ENCODE measurements at places on chromosomes 2 and 18.

- no peak for DNase-seq
Measured at GRCh38 chr2:71882949-71883472, 264.7 kb downstream of the CYP26B1 start.

DNA sequence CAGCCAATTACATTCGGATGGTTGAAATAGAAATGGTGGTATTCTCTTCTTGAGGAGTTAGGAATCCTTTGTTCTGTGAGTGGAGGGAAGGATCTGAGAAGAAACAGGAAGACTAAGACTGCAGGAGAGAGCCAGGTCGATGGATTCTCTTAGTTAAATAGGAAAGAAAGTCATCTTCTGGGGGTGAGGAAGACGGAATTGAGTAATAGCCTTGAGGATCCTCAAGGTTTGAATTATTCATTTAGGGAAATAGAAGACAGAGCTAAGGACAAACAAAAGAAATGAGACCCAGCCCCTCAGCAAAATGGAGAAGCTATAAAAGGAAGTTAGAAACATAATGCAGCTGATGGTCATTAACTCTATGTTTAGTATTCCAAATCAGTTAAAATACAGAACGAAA is 1.8 kb downstream of the LAPTM4A start:
- no peak for DNase-seq

DNA sequence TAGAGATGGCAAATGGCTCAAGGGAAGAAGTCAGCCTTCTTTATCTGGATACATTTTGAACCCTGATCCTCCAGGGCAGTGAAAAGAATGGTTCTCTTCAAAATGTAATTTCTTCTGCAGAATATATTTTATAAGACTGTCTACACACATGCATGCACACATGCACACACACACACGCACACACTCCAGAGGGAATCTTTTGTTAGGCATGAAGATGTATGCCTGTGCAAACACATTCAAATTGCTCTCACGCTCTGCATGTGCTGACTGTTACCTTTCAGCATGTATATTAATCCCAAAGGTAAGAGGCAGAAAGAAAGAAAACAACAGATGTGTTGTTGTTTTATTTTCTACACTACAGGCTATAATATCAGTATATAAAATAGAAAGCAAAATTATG is 43.2 kb downstream of the SLC5A7 start:
- DNase-seq, result no peak

DNA sequence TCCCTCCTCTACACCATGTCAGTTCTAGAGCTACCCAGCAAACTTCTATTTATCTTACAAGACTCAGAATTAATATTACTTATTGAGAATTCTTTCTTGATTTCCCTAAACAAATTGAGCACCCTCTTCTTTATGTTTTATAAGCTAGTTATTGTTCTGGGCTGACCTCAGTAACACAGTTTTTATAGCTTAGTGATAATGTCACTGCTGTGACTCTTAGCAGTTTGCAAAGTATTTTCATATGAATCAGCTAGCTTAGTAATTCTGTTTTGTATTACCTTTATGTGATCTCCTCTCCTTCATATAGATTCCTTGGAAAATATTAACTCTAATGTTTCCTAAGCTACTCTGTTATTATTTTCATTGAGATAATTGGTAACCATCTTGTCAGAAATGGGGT is 114.9 kb downstream of the PMS1 start:
- DNase-seq, result no peak

- no peak for DNase-seq
Measured at GRCh38 chr2:83280391-83280790, 1178.7 kb downstream of the SUCLG1 start.

DNA sequence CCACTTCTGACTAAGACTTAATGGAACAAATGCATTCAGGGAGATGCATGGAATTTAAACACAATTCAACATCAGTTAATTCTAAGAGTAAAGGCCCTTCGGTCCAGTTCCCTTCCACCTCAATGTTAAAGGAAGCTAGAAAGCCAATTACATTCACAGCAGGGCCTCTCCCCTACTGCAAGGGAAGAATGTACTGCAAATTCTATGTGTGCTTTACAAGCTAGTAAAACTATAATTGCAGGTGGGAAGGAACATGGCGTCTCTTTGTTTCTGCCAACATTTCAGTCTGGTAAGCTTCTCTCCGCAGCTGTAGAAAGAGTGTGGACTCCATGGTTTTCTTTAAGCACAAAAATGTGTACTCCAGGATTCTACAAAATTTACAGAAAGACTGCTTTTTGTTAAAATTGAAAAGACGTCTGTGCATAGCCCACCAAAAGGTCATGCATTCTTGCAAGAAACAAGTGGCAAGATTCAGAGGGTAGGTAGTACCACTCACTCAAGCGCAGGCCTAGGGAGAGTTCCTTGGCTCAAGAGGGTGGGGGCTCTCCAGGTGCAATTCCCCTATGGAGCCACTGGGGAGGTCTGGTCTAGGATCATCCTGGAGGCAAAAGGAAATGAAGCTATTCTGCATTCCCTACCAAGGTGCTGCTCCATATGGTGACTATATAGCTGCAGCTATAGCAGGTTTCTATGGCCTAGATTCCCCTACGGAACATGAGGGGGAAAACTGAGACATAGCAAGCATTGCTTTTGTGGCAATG is 127.0 kb upstream of the FZD5 start:
- DNase-seq, result no peak

- DNase-seq, result no peak
Measured at GRCh38 chr2:59968441-59968840, 585.0 kb downstream of the BCL11A start.

GRCh38 chr2:217356781-217357180 is 496.9 kb upstream of the TNP1 start:
- DNase-seq, result no peak

GRCh38 chr2:223300326-223300725 is 248.3 kb downstream of the KCNE4 start:
- DNase-seq, result no peak

- peak; percentile 36 for DNase-seq
Measured at GRCh38 chr2:217440000-217440399, 562.8 kb downstream of the TNS1 start.

DNA sequence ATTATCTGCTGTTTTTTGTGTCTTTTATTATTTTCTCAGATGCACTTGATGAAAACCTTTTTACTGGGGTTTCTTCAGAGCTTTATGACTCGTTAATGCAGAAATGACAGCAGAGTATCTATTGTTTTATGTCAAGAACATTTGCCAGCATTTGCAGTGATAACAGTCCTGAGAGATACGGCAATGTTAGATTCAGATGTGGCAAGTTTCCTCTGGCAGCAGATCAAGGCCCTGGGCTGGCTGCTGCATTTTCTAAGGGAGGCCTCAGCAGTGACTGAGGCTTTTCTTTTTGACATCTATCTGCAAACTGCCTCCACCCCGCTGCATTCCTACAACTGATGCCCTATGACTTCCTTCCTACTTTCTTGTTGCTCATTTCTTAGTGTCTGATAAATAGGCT is 40.2 kb downstream of the EFEMP1 start:
- no peak for DNase-seq

- no peak for DNase-seq
Measured at GRCh38 chr18:41134426-41134825, 820.6 kb upstream of the PIK3C3 start.

DNA sequence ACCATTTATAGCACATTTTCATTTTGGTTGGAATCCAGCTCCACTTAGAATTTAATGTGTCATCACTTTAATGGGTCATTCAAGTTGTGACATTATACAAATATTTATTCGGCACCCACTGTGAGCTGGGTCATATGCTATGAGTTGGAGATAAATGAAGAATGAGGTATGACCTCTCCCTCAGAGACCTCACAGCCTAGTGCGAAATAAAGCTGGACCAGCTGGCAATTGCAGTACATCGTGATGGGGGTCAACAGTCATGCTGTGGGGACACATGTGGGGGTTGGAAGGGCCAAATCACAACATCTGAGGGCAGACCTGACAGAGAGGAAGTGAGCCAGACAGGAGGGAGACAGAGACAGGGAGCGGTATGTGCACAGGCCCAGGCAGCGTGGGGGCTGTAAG is 175.4 kb downstream of the MAIP1 start:
- DNase-seq, result no peak

DNA sequence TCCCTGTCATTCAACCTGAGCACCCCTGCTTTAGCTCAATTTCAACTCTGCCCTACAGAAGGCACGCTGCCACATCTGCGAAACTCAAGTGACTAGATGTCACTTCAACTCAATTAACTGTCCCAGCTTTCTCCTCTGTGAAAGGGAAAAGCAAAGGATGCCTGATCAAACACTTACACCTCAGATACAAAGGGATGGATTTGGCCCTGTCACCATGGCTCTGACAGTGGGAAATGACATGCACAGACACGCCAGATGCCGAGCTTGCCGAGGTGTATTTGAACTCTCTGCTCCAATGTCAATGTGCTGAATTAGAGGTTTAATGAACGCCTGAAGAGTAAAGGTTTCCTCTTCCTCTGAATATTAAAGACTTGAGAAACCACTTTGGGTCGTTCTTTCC is 481.1 kb downstream of the CBLN2 start:
- DNase-seq, result no peak

- no peak for DNase-seq
Measured at GRCh38 chr2:169838743-169839489, 11.7 kb downstream of the UBR3 start.

- DNase-seq, result no peak
Measured at GRCh38 chr2:8629402-8629801, 52.5 kb upstream of the ID2 start.

GRCh38 chr2:44748-45341 is 1.5 kb downstream of the FAM110C start:
- DNase-seq, result no peak

GRCh38 chr18:67672716-67673115 is 156.2 kb upstream of the DSEL start:
- no peak for DNase-seq

DNA sequence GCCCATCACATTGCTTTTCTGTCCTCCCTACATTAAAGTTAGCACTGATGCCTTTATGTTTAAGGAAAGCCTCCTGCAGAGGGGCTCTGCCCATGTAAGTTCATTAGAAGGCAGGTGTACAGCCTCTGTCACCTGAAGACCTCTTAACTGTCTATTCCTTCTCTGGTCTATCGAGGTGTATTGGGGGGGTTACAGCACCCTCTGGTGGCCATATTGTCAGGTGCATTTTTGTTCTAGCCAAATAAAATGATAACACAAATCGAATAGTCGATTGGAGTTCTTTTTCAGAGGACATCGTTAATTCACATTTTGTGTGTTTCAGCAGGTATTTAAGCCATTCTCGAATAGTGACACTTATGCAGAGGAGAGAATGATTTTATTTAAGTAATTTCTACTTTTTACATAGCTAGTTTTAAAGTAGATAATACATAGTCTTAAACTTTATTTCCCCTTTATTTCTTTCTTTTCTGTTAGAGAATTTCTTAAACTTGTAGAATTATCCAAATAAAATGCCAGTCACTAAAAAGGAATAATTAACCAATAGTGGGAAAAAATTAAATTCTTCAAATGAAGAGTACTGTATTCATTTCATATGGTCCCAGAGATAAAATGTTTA is 136.8 kb downstream of the NEDD4L start:
- DNase-seq, result peak; percentile 75

DNA sequence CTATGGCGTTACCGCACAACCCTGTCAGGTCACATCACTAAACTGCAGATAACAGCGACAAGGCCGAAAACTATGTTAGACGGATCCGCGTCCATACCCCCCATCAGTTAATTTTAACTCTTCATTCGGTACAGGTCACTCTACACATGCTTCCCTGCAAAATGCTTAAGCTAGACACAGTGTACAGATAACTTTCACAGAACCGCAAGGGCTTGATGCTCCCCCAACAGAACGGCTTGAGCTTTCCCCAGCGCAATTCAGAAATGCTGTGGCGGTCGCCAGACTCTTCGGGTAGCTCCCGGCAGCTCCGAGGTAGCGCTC is 283 bp upstream of the RBBP8 start:
- no peak for DNase-seq

DNA sequence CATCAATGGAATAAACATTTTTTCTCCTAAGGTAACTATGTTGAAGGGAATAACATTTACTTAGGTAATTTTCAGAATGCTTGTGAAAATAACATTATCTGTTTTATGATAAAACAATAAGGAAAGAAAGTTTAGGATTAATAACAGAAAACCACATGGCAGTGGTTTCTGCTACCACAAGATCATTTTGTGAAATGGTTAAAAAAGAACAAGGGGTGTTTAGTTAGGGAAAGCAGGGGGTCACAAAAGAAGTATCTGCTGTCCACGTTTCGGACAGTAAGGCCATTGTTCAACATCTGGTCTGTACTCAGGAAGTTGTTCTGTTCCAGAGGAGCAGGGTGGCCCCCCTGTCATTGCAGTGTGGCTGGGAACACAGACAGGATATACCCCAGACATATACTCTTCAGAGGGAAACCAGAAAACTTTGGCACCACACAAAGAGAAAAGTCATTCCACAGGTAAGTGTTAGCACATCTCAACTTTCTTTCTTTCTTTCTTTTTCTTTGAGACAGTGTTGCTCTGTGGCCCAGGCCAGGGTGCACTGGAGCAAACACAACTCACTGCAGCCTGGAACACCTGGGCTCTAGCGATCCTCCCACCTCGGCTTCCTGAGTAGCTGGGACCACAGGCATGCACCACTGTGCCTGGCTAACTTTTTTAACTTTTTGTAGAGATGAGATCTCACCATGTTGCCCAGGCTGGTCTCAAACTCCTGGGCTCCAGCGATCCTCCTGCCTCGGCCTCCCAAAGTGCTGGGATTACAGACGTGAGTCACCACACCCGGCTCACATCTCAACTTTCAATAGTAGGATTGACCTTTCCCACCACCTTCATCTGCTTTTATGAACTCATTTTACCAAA is 14.8 kb upstream of the ARL5A start:
- DNase-seq, result no peak

DNA sequence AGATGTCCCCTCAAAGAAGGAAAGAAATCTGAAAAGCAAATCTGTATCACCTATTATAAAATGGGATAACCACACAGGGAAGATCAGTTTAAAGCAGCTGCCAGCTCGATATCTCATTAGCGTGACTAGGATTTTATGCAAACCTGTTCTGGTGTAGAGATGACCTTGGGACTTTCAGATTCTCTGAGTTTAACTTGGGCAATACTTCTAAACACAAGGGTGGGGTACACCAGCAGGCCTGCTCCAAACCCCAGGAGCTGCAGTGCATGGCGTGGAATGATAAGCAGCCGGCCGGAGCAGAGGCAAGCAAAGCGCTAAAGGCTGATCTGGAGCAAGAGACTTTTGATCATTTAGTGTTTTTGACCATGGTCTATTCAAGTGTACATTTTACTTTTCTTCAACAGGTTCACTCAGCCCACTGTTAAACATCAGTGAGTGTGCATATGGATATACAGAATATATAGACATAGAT is 4.7 kb downstream of the SERTAD2 start:
- no peak for DNase-seq

DNA sequence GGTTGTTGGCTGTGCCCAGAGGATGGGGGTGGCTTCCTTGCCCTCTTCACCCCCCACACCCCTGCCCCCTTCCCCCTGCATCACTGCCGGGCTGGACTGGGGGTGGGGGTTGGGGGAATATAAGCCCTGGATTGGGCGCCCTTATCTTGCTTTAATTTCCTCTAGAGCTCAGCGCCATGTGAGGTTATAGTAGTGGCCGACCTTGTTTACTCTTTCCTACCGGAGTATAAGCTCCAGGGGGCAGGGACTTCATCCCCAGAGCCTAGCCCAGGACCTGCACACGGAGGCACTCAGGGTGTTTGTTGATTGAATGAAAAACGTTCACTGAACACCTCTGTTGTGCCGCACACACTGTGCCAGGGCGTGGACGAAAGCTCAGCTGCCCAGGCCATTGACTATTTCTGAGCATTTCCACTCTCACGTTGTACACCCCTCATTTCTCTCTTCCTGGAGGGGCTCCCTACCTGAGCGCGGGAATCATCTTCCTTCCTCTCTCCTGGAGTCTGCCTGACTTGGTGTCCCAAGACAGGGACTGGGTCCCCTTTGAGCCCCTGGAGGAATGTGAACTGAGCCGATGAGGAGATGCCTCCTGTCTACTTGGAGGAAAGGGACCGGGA is 9.3 kb upstream of the SPATA3 start:
- DNase-seq, result no peak
